ENCODE measurements at places on chromosomes 16 and 17.

DNA sequence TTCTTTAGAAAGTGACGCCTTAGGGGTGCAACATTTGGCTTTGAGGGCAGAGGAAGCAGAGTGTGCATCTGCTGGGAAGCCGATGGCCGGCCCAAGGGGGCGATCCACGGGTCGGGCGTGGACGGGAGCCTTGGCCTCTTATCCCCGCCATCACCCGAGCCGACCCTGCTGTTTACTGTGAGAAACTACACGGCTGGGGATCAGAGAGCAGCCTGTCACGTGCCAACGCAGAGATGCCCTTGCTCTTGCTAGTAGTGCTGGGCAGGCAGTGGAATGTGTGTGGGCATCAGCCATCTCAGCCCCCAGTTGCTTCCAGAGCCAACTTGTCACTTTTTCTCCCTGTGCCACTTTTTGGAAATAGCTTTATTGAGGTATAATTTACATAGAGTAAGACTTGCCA lies 26.7 kb upstream of the ITGB4 start:
- no peak for DNase-seq

GRCh38 chr17:50177476-50177875 lies 11.7 kb downstream of the SGCA start:
- no peak for DNase-seq

DNA sequence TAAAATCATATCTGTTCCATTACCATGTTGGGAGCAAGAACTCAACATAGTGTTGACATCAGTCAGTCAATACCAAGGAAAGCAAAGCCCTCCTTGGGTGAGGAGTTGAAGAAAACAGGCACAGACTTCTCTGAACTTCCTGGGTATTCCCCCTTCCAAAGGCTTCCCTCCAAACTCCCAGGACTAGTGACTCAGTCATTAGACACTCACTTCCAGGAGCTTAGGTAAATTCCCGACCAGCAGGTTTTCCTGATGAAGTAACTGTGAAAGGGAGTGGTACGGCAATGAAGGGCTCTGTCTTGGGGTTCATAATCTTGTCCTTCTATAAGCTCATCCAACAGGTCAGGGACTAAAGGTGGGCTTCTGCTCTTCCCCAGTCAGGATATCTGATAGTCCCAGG lies 293.8 kb upstream of the AXIN2 start:
- DNase-seq = no peak

GRCh38 chr17:60077672-60078519 lies 825 bp downstream of the HEATR6 start:
- DNase-seq = peak; percentile 65

GRCh38 chr17:81365601-81366585 lies 29.4 kb upstream of the BAHCC1 start:
- peak; percentile 37 for DNase-seq

DNA sequence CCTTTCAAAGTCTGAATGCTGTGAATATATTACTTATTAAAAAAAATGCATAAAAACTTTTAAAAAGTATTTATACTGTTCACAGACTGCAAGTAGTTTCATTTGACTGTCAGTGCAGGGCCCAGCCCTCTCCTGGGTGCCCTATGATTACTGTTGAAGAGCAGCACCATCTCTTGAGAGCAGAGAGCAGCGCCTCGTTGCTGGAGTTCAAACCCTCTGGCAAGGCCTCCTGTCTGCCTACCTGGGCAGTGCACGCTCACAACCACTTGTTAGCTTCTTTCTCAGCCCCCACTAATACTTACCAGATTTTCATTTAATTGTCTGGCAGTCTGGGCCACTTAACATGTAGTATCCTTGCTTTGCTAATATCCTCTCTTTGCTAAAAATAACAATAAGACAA lies 233.4 kb downstream of the PHKB start:
- no peak for DNase-seq

GRCh38 chr16:85529489-85530369 lies 83.4 kb upstream of the GSE1 start:
- DNase-seq = no peak

GRCh38 chr17:6142701-6143100 lies 72.5 kb downstream of the WSCD1 start:
- no peak for DNase-seq

DNA sequence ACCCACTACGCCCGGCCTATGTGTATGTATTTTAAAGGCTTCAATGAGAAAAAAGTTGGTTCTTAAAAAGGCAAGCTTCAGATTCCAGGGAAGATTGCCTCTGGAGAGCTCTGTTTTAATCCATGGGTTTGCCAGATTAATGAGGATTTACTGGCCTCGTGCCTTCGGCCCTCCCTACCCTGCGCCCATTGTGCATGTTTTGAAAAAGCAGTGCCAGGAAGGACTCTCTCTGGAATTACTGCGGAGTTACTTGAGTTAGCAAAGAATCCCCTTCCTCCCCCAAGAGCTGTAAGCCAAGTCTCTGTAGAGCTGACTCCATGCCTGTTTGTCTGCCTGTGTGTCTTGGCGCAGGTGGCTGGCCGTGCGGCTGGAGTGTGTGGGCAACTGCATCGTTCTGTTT lies 98.9 kb downstream of the ABCC6 start:
- DNase-seq = no peak

DNA sequence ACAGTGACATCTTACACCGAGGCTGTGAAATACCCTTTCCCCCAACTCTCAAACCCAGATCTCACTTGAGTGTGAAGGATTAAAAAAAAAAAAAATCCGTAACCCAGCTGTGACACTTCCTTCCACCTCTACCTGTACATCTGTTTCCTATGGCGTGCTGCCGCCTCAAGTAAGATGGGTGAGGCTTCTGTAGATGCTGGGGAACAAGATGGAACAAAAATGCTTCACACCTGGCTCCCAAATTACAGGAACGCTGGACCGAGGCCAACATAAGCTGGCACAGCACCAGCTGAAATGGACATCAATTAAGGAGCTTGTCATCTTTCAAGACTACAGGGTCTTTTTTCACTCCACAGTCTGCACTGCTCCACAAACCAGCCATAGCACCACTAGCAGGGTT lies 95.9 kb downstream of the HIC1 start:
- DNase-seq = no peak
